ENCODE measurements at places on chromosomes 3 and 15.

- DNase-seq = no peak
These were observed 392.4 kb upstream of the PROK2 start for GRCh38 chr3:72177075-72178050.

- no peak for DNase-seq
These were observed 64.8 kb downstream of the BOC start for GRCh38 chr3:113275929-113276750.

DNA sequence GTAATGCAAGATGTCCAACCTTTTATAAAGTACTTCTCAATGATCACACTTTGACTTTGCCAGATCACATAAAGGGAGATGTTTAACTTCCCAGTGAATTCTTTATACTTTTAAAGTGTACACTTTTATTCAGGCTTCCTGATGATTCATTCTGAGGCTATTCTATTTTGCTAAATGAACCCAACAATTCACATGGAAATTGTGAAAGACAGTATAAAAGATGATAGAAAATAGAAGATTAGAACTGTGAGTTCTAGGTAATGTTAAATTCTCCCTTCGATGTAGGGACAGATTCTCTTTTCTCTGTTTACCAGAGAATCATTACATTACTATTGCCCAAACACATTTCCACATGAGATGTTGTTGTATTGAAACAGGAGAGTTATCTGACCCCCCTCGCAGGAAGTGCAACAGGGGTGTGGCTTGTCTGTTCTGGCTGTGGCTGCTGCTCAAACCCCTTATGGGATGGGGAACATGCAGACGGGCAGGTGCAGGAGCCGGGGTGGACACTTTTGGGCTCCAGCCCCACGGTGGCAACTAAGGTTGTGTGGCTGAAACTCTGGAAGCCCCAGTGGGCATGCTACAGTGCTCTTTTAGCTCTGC lies 131.3 kb upstream of the LRTM1 start:
- DNase-seq = no peak

GRCh38 chr15:23853286-23853685 lies 166.2 kb upstream of the NDN start:
- DNase-seq = no peak

GRCh38 chr15:58420579-58421043 lies 11.2 kb upstream of the LIPC start:
- no peak for DNase-seq

- DNase-seq = no peak
These were observed 355.1 kb upstream of the STAC start for GRCh38 chr3:36025232-36025631.

- no peak for DNase-seq
These were observed 105.3 kb downstream of the SNRK start for GRCh38 chr3:43391621-43392020.

DNA sequence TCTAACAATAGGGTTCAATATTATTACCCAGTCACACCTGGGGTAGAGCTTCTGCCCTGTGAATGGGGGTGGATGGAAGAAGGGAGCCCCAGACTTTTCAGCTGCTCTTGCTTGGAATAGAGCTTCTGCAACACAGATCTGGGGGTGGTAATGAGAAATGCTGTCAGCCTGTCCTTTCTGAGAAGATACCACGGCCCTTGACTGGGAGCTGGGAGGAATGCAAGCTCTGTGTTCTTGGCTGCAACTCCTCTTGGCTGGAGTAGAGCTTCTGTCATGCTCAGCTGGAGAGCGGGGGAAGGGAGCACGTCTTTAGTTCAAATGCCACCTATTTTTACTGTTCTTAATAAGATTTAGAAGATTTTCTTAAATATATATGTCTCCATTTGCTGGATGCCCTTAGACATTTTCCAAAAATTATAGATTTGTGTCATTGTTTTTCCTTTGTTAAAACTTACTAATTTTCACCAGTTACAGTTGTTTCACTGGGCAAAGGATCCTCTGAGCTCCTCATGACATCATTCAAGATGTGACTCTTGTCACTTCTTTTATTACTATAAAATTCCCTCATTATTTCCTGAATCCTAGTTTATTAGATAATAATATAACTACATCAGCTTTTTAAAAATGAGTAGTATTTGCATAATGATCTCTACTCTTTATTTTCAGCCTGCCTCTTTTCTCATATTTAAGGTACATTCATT lies 180.0 kb upstream of the TGFBR2 start:
- no peak for DNase-seq

GRCh38 chr3:126672741-126673140 lies 17.8 kb upstream of the TXNRD3 start:
- no peak for DNase-seq

DNA sequence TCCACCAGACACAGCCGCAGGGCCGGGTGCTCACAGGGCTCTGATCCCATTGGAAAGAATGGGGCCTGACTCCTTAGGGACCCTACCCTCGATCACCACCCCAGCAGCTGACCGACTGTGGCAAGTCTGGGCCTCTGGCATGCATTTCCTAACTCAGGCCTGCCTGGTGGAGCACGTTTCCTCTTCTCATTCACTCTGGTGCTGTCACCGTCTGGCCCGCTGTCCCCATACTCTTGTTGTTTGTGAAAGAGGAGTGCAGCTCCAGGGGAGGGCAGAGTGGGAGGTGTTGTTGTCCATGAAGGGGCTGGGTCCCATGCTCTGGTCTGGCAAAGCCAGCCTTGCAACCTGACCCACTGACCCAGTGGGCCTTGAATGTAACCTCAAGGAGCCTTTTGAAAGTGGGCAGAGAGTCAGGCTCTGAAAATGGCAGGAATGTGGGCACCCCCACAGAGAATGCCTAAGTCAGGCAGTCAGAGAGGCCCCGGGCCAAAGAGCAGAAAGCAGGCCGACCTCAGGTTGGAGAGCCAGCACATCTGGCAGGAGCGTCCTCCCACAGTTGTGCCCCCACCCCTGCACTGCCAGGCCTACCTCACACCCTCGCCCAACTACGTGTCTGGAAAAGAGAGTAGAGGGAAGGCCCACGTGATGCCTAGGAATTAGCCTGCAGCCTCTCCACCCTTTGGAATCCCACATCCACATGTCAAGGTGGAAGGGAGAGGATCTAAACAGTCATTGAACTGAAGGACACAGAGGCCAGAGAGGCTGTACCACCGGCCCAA lies 10.9 kb downstream of the SEMA7A start:
- DNase-seq = no peak

- DNase-seq = no peak
These were observed 45.3 kb upstream of the VPS8 start for GRCh38 chr3:184766555-184767261.

GRCh38 chr3:43581343-43581742 lies 40.5 kb downstream of the ANO10 start:
- DNase-seq = no peak

- DNase-seq = no peak
These were observed 94.4 kb downstream of the DNAJB8 start for GRCh38 chr3:128372281-128372680.

DNA sequence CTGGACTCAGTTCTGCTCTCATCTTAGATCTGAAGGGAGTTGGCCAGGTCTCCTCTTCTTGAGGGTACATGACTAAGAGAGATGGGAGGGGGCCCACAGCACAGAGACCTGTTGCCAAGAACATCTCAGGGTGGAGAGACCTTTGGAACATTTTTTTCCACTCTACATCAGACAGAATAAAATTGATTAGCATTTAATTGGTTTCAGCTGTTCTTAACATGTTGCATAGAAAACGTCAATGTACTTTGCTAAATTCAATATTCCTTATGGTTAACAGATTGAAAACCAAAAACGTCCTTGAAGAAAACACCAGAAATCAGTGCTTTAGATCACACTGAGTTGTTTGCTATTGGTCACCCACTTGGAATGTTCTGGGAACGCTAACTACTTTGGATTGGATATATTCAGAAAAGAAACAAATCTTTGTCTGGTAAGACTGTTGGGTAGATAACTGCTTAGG lies 36.4 kb upstream of the FSTL1 start:
- no peak for DNase-seq

GRCh38 chr3:89238846-89239245 lies 131.4 kb downstream of the EPHA3 start:
- DNase-seq = no peak

GRCh38 chr3:145906755-145907154 lies 254.2 kb downstream of the PLOD2 start:
- DNase-seq = no peak

GRCh38 chr3:183464480-183464879 lies 36.1 kb upstream of the MCF2L2 start:
- DNase-seq = no peak

- no peak for DNase-seq
These were observed 17.2 kb upstream of the GREM1 start for GRCh38 chr15:32700501-32701150.

GRCh38 chr3:188827576-188827975 lies 344.2 kb upstream of the TPRG1 start:
- DNase-seq = no peak

DNA sequence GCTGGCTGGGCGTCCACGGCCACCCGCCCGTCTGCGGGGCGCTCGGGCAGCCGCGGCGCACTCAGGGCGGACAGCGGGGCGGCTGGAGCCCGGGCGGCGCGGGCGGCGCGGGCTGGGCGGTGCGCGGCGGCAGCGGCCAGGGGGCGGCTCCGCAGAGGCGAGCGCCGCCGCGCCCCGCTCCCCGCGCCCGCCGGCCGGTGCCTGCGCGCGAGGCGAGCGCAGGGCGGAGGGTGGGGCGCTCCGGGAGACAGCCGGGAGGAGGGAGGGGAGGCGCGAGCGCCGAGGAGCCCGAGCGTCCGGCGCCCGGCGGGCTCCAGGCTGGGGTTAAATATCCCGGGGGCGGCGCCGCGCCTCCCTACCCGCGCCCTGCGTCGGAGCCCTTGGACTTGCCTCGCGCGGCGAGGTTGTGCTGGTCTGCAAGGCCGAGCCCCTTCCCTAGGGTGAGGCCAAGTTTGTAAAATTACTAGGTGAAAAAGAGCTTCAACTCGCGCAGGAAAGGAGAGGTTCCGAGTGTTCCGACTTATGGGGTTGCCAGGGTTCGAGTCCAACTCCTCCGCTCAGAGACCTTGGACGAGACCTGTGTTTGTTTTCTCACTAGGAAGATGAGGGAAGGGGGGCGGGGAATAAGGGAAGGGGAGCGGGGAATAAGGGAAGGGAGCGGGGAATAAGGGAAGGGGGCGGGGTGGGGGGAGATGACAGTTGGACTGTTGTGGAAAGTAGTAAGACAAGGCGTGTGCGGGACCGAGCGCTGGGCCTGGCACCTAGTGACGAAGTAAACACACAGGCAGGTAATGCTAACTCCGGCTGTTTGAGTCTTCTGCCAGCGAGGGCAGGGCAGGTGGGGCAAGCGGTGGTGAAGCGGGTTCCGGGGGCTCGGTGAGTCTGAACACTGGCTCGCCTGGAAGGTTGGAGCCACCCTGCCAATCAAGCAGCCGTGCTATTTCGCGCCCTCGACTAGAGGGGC lies at the start of gene TNFAIP8L3:
Gene TNFAIP8L3, minus strand, starts transcription at position 301 of the 964 bp plus-strand sequence. CDS start 311 bp downstream, outside the sequence.
- DNase-seq = no peak

Data from activated T-cell treated with anti-CD3 and anti-CD28 coated beads for 1 hour (primary cell).